Glomerular endothelial cell (primary cell): ENCODE measurements at places on chromosomes 1 and 21.

DNA sequence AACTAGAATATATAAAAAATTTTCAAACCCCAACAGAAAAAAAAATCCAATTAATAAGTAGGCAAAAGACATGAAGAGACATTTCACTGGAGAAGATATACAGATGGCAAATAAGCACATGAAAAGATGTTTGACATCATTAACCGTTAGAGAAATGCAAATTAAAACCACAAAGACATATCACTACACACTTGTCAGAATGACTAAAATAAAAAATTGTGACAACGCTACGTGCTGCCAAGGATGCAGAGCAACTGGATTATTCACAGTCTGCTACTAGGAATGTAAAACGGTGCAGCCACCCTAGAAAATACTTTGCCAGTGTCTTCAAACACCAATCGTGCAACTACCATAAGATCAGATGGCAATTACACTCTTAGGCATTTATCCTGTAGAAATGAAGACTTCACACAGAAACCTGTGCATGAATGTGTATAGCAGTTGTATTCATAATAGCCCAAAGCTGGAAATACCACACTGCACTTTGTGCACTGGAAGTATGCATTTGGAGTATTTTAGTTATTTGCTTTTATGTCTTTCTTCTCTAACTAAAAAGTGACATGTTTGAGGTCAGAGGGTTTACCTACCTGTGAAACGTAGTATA is 75.3 kb upstream of the PALMD start:
- DNase-seq: no peak

DNA sequence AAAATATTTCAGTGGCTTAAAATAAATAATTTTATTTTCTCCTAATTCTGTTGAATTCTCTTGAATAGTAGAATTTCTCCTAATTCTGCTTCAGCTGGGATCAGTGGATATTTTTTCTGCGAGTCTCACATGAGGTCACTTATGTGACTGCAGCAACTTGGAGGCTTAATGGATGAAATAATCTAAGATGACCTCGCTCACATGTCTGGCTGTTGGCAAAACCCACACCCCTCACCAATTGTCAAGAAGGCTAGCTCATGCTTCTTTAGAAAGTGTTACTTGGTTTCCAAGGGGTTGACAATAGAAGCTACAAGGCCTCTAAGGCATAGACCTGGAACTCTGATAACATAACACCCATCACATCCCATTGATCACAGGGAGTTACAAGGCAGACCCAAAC is 156.9 kb upstream of the DPYD start:
- no peak for DNase-seq

- no peak for DNase-seq
Measured at GRCh38 chr1:165415068-165415467, 29.9 kb downstream of the RXRG start.

- DNase-seq: no peak
Measured at GRCh38 chr1:27614043-27614624, 10.2 kb upstream of the AHDC1 start.

DNA sequence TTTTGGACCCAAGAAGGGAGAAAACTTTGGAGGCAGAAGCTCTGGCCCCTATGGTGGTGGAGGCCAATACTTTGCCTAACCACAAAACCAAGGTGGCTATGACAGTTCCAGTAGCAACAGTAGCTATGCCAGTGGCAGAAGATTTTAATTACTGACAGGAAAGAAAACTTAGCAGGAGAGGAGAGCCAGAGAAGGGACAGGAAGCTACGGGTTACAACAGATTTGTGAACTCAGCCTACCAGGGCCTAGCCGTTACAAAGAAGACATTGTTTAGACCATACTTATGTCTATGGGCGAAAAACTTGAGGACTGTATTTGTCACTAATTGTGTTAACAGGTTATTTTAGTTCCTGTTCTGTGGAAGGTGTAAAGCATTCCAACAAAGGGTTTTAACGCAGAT is 10.4 kb upstream of the ACOT11 start:
- no peak for DNase-seq

DNA sequence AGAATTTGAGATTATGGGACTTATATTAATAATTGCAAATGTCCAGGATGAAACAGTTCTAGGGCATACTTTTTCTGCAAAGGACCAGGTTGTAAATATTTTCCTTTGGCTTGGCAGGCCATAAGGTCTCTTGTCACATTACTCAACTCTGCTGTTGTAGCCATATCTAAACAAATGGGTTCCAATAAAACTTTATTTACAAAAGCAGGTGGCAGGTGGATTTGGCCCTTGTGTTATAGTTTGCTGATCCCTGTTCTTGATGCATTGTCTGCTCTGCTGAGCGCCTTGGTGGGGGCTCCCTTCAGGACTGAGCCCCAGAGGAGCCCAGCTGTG is 258.5 kb downstream of the FOXD2 start:
- DNase-seq: no peak

- DNase-seq: no peak
Measured at GRCh38 chr21:42646076-42646825, 7.2 kb upstream of the PDE9A start.

- DNase-seq: no peak
Measured at GRCh38 chr1:204408074-204408507, 3.5 kb downstream of the PPP1R15B start.
